ENCODE measurements at places on chromosomes 16 and 17.

- no peak for DNase-seq
These were observed 4.3 kb downstream of the SDK2 start for GRCh38 chr17:73639932-73640331.

GRCh38 chr17:4788807-4789700, at the start of gene GLTPD2:
GLTPD2 (plus strand) TSS chr17:4788964; CDS start chr17:4789012, 48 bp downstream.
- no peak for DNase-seq

- no peak for DNase-seq
These were observed 38.9 kb upstream of the SNN start for GRCh38 chr16:11629071-11630030.

- DNase-seq, result no peak
These were observed 15.3 kb upstream of the NPTX1 start for GRCh38 chr17:80491478-80492342.

DNA sequence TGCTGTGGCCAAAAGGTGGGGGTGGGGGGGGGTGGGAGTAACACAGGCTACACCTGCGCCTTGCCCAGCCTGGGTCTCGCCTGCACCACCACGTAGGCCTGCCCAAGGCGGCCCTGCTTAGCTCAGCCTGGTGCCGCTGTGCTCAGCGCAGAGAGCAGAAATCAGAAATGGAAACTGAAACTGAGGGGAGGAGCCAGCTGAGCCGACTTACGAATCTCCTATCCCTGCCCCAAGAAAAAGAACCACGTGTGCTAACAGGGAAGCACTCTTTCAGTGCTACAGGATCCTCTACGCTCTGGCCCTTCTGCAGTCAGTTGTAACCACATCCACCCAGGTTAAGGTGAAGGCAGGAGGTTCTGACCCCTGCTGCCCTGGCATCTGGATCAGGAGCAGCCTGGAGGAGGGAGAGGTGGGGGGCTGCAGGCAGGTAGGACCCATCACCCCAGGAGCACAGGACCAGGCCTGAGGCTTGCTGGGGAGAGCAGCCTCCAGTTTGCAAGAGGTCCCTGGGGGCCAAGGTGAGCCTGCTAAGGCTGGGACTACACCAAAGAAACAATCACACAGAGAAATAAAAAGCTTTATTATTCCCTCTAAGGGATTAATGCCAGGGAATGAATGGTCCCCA, at the start of gene DHX58:
Gene DHX58, minus strand, starts transcription at position 163 of the 625 bp plus-strand sequence. CDS start 822 bp downstream, outside the sequence.
- DNase-seq, result peak; percentile 65

- no peak for DNase-seq
These were observed 41.3 kb upstream of the NLK start for GRCh38 chr17:28001149-28001548.

- DNase-seq, result no peak
These were observed 50.7 kb upstream of the ARHGAP44 start for GRCh38 chr17:12738624-12739023.

- no peak for DNase-seq
These were observed 1.8 kb upstream of the SSTR2 start for GRCh38 chr17:73163043-73163442.

- DNase-seq, result no peak
These were observed 12.8 kb downstream of the ADORA2B start for GRCh38 chr17:15957608-15958307.

DNA sequence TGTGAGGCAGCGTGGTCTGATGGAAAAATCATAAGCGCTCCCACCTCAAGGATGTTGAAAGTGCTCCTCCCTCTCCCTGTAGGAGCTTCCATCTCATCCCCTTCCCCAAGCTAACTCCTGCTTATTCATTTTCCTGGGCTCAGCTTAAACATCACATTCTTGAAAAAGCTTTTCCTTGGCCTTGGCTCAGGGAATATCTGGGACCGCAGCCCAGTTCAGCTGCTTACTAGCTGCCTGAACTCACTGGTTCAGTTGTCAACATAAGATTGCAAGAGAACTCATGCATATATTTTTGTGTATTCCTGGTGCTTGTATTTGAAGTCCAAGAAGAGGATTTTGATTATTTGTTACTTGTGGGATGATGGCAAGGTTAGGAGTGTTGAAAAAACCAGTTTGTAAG, 91.5 kb downstream of the UTP18 start:
- no peak for DNase-seq

GRCh38 chr17:27868565-27868964, 24.6 kb downstream of the LYRM9 start:
- no peak for DNase-seq

DNA sequence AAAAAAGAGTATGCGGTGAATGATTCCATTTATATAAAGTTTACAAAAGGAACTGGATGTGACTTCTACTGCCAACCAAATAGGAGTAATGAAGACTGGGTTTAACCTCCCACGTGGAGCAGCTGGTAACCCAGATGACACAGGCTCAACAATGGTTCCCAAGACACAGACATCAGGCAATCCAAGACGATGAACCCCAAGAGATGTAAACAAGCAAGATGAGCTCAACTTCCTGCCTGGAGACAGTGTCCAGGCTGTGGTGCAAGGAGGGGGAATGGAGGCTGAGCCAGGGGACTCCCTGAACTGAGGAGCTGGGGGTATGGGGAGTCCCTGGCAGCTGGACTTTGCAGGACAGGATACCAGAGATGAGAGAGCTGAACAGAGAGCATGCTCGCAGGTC, 104.7 kb downstream of the LITAF start:
- DNase-seq, result no peak

DNA sequence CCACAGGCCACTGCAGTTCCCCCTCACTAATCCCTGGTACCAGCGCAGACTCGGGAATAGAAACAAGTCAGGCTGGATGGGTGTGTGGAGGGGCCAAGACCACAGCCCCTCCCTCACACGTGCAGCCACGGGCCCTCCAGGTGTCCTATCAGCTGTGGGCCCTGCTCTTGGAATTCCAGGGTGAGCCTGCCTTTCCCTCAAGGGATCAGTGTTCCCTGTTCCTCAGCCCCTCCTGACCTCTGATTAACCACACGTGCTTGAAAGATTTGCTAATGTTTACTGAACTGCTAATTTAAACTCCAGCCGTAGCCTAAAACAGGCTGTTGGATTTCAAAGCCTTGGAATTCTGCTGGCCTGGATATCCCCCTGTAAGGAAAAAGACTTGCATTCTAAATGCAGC, 146.4 kb downstream of the SOCS1 start:
- DNase-seq, result no peak

GRCh38 chr17:39706921-39707337, 7.1 kb downstream of the ERBB2 start:
- DNase-seq, result no peak

GRCh38 chr16:49428808-49429207, 55.2 kb downstream of the C16orf78 start:
- DNase-seq, result no peak

GRCh38 chr16:84196101-84196500, 5.1 kb downstream of the ADAD2 start:
- DNase-seq, result no peak

- DNase-seq, result no peak
These were observed 55.9 kb downstream of the C17orf67 start for GRCh38 chr17:56777859-56778258.

GRCh38 chr16:89697616-89698331, 3.7 kb downstream of the SPATA2L start:
- DNase-seq, result no peak

- no peak for DNase-seq
These were observed 8.4 kb upstream of the SREBF1 start for GRCh38 chr17:17845046-17845775.

GRCh38 chr17:15168379-15168778, 96.7 kb downstream of the PMP22 start:
- DNase-seq, result no peak

GRCh38 chr17:28033972-28034714, 8.3 kb upstream of the NLK start:
- no peak for DNase-seq

DNA sequence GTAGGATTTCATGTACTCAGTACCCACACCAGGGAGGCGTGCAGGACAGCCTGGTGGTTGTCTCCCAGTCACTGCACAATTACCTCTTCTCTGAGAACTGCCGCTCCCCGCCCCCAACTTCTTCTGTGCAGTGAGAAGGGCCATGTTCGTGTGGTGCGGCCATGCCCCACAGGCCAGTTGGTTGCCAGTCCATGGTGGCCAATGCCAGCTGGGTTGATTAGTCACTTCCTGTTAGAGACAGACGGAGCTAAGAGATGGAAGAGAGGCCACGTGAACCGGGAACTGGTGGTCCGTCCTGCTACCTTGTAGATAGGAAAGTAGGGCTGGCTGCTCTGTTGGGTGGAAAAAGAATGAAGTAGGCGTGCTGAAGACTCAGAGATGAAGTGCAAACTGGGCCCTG, 206.5 kb downstream of the ABCC12 start:
- DNase-seq, result no peak

- DNase-seq, result no peak
These were observed 27.9 kb upstream of the SSTR5 start for GRCh38 chr16:1044460-1045309.

- DNase-seq, result no peak
These were observed 6.1 kb downstream of the CAMKK1 start for GRCh38 chr17:3886776-3887175.

GRCh38 chr17:63950940-63951907, 19.1 kb upstream of the CD79B start:
- DNase-seq, result no peak

DNA sequence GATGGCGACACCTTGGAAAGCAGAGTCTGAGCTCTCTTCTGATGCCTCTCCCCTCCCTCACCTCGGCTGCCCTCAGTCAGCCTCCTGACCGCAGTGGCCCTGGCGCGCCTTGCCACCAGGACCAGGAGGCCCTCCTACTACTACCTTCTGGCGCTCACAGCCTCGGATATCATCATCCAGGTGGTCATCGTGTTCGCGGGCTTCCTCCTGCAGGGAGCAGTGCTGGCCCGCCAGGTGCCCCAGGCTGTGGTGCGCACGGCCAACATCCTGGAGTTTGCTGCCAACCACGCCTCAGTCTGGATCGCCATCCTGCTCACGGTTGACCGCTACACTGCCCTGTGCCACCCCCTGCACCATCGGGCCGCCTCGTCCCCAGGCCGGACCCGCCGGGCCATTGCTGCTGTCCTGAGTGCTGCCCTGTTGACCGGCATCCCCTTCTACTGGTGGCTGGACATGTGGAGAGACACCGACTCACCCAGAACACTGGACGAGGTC, 4.4 kb downstream of the GPR142 start:
- DNase-seq, result no peak

- no peak for DNase-seq
These were observed 6.7 kb upstream of the TPPP3 start for GRCh38 chr16:67399749-67400704.

DNA sequence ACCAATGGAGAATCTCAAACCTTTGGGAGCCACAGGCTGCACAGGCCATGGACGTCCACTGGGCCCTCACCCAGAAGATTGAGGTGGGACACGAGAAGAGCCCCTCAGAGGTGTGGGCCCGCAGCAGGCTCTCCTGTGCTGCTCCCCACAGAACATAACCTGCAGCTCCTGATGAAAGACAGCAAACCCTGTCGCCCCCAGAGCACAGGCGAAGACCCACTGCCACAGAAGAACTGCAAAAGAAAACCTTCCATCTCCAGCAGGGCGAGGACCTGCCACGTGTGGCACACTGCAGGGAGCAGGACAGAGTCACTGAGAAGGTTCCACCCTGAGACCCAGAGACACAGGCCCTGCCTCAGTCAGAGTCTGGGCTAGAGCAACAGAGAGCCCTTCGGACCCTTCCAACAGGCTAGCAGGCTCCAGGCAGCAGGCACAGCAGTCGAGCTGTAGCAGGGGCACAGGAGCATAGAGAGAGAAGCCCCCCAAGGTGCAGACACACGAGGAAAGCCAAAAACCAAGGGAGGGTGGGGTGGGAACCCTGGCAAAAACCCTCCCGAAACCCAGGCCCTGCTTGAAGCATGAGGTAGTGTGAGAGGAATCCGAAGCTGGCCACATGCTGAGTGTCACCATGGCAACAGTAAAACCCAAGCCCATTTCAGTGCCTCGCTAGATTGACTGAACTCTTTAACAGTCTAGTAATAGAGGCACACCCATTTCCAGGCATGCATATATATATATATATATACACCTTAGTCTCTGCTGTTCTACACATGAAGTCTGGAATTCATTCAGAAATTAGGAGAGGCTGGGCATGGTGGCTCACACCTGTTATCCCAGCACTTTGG, 60.0 kb upstream of the CHMP6 start:
- DNase-seq, result no peak

DNA sequence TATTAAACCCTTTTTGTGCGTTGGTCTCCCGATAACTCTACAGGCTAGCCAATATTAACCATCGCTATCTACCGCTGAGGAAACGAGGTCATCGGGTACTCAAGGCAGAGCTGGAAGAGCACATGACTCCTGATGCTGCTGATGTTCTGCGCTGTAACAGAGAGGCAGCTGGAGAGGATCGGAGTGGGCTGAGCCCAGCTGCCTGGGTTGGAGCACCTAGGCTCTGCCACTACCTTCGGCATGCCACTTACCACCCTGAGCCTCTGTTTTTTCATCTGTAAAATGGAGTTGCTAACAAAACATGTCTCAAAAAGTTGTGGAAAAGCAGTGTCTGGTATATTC, 432 bp upstream of the SLC46A1 start:
- DNase-seq, result no peak

- no peak for DNase-seq
These were observed 6.0 kb upstream of the IGFBP4 start for GRCh38 chr17:40437095-40437732.

DNA sequence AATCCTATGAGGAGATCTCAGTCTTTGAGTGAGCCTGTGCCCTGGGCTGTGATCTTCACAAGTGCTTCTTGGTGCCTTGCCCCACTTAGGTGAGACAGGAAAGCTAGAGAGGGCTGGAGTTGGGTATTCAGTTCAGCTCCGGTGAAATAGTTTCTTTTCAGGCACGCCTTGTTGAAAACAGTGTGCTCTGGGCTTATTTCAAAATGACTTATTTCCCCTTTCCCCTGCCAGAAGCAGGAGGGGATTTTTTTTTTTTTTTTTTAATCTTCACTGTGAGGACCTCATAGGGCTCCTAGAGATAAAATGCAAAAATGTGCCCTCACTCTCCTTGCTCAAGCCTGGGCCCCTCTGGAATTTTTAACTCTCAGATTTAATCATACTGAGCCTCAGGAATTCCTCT, 27.2 kb downstream of the MOSMO start:
- DNase-seq, result no peak

- no peak for DNase-seq
These were observed 185.3 kb downstream of the CCDC182 start for GRCh38 chr17:57559634-57560318.

DNA sequence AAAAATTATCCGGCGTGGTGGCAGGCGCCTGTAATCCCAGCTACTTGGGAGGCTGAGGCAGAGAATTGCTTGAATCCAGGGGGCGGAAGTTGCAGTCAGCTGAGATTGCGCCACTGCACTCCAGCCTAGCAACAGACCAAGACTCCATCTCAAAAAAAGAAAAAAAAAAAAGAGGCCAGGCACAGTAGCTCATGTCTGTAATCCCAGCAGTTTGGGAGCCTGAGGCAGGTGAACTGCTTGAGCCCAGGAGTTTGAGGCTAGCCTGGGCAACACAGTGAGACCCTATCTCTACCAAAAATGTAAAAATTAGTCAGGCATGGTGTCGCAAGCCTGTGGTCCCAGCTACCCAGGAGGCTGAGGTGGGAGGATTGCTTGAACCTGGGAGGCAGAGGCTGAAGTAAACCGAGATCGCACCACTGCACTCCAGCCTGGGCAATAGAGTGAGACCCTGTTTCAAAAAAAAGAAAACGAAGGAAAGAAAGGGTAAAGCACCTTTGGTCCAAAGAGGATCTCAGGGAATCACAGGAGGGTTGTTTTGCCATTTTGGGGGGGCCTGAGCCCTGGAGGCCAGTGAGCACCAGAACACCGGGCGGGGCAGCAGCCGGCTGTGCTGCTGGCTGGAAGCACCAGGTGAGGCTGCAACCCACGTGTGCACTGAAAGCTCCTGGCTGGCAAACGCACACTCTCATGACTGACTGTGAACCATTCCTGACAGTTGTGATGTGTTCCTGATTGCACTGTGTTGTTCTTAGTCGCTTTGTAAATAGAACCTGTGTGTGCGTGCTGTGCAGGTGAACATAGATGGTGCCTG, 18.4 kb downstream of the HS3ST6 start:
- DNase-seq, result no peak

Data from brain pericyte (primary cell).